ENCODE measurements at places on chromosomes 16 and 17.

DNA sequence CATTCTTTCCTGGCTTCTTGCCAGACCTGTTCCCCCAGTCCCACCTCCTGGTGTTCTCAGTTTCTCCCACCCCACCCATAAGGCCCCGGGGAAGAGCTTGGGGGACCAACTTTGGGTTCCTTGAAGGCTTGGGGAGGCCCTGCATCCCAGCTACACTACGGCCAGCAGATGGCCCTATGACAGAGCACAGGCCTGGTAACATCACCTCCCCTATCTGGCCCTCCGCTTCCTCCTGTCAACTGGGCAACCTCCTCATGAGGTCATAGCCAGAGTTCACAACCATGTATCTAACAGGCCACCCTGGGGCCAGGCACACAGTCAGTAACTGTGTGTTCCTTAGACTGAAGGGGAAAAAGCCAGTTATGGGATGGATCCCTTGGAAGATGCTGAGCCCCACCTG is 31.4 kb downstream of the MYO15A start:
- DNase-seq = no peak

DNA sequence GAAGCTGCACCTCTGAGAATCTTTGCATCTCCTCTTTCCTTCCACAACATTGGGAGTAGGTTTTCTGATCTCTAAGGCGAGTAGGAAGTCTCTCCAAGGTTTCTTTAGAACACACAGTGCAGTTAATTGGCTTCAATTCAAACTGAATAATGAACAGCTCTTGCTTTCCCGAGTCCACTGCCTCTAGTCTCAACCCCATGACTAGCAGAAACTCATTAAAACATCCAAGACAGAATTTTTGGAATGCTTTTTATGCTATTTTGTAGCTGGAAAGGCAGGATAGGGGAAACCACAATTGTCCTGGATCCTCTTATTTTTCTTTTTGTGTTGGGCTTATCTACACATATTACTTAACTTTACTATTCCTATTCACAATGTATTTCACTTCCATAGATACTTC is 206.6 kb downstream of the CDH8 start:
- DNase-seq = peak; percentile 49

DNA sequence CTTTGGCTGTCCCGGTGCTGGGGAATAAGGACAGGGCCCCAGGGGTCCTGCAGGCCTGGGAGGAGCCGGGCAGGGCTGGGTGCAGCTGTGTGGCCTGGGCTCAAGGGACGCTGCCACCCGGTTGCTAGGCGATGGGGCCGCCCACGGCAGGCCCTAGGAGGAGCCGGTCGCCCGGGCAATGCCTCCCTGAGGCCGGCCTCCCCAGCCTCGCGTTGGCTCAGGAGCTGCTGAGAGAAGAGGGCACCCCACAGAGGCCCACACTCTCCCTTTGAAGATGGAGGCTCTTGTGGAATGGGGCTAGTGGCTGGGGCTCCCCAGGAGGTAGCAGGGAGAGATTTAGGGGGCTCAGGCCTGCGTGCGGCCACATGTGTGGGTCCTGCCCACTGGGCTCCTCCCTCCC is at the start of gene CIBAR2:
TSS of gene CIBAR2 (minus strand) at position 109 of the 400 bp plus-strand sequence. CDS start 120 bp downstream, outside the sequence.
- DNase-seq = no peak

DNA sequence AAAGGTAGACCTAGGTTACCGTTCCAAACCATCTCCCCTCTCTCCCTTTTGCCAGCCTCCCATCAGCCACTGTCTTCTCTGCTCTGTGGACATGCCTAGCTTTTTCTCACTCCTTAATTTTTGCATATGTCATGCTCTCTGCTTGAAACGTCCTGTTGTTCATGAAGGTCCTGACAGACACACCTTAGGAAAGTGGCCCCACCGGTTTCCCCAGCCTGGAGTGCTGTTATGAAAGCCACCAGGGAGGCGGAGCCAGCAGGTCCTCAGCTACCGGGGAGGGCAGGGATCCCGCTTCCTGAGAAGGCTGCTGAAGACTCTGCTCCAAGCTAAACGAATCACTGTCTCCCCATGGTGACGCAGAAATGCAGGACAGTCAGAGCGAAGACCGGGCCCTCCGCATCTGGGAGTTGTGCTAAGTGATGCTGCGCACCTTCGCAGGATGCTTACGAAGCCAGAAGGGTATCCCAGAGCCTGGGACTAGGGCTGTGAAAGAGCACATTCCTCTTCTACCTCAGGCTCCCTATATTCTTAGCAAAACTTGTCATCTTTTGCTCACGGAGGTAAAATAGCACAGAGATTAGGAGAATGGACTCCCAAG is 2.3 kb upstream of the SLC16A11 start:
- DNase-seq = no peak

DNA sequence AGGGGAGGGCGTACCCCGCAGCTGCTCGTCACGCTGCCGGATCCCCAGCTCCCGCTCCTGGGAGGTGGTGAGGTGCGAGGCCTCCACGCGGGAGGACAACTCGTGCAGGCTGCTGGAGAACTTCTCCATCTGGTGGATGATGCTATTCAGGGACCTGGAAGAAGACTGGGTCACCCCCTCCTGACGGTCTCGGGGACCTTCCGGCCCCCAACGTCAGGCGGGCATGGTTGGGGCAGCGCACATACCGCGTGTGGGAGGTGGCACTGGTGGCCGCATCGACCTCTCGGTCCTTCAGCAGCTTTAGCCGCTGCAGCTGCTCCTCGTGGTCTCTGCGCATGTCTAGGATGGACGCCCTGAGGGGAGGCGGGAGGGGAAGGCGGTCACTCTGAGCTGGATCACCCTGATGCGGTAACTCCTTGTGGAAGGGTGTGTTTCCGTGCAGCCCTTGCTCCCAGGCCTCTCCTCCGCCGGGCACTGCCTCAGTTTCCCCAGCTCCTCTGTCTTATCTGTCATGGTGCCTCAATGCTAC is 13.3 kb upstream of the MRPL38 start:
- DNase-seq = no peak

DNA sequence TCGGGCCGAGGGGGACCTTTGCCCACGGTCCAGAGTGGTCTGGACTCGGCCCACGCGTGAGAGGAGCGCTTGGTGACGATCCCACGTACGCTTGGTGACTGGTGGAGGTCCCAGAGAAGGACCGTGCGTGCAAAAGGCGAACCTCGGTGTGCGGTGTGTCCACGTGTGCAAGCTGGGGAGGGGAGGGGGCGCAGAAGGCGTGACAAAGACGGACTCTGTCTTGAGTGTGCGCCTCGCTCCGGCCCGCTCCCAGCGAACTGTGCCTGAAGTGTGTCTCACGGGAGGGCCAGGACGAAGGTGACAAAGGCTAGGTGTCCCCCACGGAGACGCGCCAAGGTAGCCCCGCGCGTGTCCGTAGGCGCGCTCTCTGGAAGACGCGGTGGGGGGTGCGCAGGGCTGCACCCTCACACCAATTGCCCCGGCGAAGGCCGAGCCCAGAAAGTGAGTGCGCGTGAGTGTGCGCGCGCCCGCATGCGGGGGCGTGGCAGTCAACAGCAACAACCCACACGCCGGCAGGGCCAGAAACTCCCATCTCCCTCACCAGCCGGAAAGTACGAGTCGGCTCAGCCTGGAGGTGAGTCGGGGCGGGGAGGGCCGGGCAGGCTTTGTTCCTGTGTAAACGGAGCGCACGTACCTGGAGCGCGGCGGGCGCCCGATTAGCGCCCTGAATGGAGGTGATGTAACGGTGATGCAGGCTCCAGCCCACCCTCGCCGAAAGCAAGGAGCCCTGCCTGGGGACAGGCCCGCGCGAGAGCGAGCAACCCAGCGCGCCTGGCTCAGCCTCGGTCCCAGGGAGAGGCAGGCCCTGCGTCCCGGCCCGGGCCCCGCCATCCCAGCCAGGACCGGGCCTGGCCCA is at the start of gene GPRC5C:
TSS of gene GPRC5C (plus strand) at position 521 of the 856 bp plus-strand sequence. CDS start 7,689 bp downstream, outside the sequence.
- no peak for DNase-seq

- DNase-seq = no peak
These were observed 20.0 kb upstream of the LRRC75A start for GRCh38 chr17:16512011-16512410.

DNA sequence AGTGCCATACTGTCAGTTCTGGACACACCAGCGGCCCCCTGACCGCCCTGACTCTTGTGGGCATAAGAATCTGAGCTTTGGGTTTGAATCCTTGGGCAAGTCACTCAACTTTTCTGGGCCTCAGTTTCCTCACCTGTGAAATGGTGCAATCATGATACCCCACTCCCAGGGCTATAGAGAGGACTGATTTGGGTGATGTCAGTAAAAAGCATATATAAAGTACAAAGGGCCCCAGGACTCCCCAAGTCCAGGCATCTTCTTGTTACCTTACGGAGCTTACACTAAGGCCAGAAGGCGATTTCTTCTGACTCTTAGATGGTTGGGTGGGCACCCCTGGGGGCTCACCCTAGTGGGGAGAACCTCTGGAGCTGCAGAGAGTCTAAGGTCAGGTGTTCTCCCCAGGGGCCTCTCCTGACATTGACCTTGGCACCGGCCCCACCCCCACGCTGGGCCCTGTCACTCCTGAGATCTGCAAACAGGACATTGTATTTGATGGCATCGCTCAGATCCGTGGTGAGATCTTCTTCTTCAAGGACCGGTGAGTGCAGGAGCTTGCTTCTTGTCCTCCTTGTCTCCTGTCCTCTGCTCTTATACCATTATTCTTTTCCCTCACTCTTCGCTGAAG is 13.9 kb downstream of the MMP2 start:
- no peak for DNase-seq

DNA sequence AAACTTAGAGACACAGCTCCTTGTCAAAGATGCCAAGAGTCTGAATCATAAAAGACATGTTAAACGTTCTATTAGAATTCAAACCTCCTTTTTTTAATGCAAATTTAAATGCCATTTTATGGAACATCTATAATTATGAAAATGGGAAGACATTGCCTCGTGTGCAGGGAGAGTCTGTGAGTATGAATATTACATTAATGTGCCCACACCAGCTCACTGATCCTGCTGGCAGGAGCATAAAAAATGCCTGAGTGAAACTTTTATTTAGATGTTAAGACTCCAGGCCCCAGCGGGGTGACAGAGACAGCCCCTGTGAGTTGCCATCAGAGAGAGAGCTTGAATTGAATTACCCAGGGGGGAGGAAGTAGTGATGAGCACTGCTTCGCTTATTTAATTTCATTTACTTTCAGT is 84.8 kb downstream of the SNX11 start:
- DNase-seq = peak; percentile 27
